Lower leg skin (tissue), 4 donors: ENCODE measurements at places on chromosomes 16 and 17.

DNA sequence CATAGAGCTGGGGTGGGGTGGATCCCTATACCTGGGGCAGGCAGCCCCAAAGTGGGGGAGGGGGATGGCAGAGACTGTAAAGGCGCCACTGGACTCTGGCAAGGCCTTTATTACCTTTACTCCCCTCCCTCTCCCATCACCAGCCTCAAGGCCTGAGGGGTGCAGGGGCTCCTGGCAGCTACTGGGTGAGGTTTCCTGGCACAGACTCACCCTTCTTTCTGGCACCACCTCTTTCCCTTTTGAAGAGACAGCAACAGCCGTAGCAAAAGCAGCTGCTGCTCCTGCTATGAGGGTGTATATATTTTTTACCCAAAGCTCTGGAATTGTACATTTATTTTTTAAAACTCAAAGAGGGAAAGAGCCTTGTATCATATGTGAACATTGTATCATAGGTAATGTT lies 17.6 kb downstream of the RAPGEFL1 start:
- no peak for DNase-seq

- DNase-seq: no peak
These were observed 17.3 kb downstream of the IGFBP4 start for GRCh38 chr17:40460604-40460967.

- no peak for DNase-seq
These were observed 14.4 kb upstream of the FBXO47 start for GRCh38 chr17:38981636-38982035.

DNA sequence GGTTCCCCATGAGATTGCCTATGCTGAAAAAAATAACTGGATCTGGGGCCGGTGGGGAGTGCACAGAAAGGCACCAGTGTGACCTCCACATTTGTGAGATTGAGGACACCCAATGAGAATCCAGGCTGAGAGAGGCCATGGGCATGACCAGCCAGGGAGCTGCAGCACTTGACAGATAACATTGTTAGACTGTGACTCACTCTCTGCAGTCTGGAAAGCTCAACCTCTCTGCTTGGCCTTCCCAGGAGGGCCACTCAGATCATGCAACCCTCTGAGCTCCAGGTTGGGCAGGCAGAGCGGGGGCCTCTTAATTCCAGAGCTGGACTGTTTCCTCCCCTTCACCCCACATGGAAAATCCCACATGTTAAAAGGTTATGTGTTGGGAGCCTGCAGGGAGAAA lies 30.1 kb downstream of the FZD2 start:
- DNase-seq: no peak

DNA sequence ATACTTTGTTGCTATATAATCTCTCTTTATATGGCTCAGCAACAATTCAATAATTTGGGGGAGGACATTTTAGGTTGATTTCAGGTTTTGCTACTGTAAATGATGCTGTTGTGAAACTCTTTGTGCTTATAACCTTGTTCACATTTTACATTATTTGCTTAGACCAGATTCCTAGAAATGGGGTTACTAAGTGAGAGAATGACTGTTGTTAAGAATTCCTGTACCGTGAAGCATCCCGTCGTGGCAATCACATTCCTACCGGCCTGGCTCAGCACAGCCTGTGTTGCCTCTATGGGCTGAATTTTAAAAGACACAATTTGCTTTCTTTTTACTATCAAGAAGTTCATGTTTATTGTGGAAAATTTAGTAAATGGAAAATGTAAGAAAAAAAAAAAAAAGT lies 31.4 kb downstream of the B9D1 start:
- DNase-seq: no peak

GRCh38 chr16:31477220-31478216 lies 5.4 kb upstream of the SLC5A2 start:
- no peak for DNase-seq

- DNase-seq: no peak
These were observed 10.7 kb upstream of the CNGB1 start for GRCh38 chr16:57981636-57982035.

DNA sequence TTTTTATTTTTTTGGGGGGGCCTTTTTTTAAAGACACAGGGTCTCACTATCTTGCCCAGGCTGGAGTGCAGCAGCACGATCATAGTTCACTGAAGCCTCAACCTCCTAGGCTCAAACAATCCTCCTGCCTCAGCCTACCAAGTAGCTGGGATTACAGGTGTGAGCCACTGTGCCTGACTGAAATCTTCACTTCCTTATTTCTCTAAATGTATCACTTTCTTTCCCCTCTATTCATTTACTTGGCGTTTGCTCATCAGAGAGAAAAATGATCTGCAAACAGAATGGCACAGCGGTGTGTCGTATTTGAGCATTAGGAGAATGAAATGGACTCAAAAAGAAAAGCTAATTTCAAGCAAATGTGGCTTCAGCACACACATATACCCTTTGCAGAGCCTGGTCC lies 44.3 kb upstream of the CDH5 start:
- DNase-seq: no peak

DNA sequence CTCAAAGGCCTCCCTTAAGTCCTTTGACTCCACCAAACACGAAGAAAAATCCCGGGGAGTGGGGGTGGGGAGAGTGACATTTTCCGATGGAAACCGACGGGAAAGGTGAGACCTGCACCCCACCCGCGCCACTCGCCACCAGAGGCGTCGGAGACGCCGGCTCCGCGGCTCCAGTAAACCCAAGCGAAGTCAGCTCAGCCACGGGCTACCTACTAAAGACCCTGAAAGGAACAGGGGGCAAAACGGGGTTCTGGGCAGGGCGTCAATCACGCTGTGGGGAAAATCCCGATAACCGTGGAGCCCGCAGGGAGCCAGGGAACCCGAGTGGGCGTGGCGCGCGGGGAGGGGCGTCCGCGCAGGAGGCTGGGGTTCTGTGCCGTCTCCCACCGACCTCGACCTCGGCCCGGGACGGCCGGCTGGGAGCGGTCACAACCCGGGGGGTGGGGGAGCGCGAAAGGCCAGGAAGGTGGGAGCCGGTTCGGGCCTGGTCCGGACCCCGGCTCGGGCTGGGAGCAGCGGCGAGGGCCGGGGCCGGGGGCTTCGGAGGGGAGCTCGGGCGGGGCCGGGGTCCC lies 565 bp downstream of the WDR45B start:
- no peak for DNase-seq
